ENCODE measurements at places on chromosomes 5 and 9.

- H3K27me3 ChIP-seq = no peaks in the 10 kb centered on the region
- peaks cover 47% of the 10 kb centered on the region for H3K36me3 ChIP-seq
- H3K4me3 ChIP-seq = no peak overlapping the region
- no peak for DNase-seq
- peak overlapping the region; percentile 62 for H3K27ac ChIP-seq
Measured at GRCh38 chr9:131611586-131612315, 66.4 kb downstream of the PRRT1B start.

DNA sequence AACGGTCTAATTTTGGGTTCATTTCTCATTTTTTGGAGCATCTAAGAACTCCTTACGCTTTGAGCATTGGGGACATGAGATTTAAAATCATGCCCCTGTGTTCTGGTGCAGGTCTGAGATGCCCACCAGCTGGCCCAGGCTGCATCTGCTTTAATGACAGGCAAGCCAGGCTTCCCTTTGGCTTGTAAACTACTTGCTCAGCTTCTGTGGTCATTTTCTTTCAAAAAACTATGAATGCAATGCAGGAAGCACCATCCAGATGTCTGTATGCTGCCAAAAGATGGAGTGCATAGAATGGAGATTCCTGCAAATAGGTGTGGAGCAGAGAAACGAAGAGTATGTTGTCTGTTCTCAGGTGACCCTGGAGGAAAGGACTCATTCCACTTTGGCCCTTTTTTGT lies 399.9 kb upstream of the ADAMTSL1 start:
- no peaks in the 10 kb centered on the region for H3K27me3 ChIP-seq
- DNase-seq = no peak
- no peak overlapping the region for H3K27ac ChIP-seq
- no peak overlapping the region for H3K4me3 ChIP-seq
- no peaks in the 10 kb centered on the region for H3K4me1 ChIP-seq

- no peak for DNase-seq
- H3K4me1 ChIP-seq = peaks cover 20% of the 10 kb centered on the region
- H3K36me3 ChIP-seq = peaks cover 22% of the 10 kb centered on the region
- H3K4me3 ChIP-seq = peak overlapping the region; percentile 42
Measured at GRCh38 chr5:116313366-116313765, 228.5 kb downstream of the COMMD10 start.

GRCh38 chr5:170329524-170329923 lies 31.9 kb upstream of the LCP2 start:
- DNase-seq = no peak
- H3K4me1 ChIP-seq = peaks cover 1% of the 10 kb centered on the region
- no peaks in the 10 kb centered on the region for H3K36me3 ChIP-seq
- H3K4me3 ChIP-seq = no peak overlapping the region
- H3K27me3 ChIP-seq = no peaks in the 10 kb centered on the region

- no peaks in the 10 kb centered on the region for H3K27me3 ChIP-seq
- DNase-seq = no peak
- H3K4me3 ChIP-seq = no peak overlapping the region
- no peaks in the 10 kb centered on the region for H3K4me1 ChIP-seq
Measured at GRCh38 chr5:41522193-41522786, 11.9 kb upstream of the PLCXD3 start.

GRCh38 chr5:39264528-39264927 lies 45.2 kb upstream of the FYB1 start:
- H3K4me1 ChIP-seq = peaks cover 20% of the 10 kb centered on the region
- H3K27ac ChIP-seq = peak overlapping the region; percentile 80
- H3K27me3 ChIP-seq = no peaks in the 10 kb centered on the region
- H3K36me3 ChIP-seq = peaks cover 2% of the 10 kb centered on the region

DNA sequence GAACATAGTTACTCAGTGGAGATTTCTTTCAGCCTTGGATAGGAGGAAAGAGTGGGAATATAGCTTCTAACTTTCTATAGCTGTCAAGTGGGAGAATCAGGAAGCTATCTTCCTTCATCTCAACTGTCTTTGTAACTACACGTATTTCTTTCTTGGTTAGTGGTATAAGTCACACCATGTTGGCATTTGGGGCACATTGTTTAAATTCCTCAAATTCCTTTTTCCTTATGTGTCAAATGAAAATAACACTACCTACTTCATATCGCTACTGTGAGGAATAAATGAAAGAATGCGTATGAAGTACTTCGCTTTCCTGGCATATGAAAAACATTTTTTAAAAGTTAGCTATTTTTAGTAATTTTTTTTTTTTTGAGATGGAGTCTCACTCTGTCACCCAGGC lies 1082.5 kb upstream of the WWC1 start:
- no peaks in the 10 kb centered on the region for H3K27me3 ChIP-seq
- no peak overlapping the region for H3K4me3 ChIP-seq
- H3K4me1 ChIP-seq = no peaks in the 10 kb centered on the region
- no peak overlapping the region for H3K27ac ChIP-seq
- DNase-seq = no peak

GRCh38 chr9:87517732-87518131 lies 20.1 kb downstream of the DAPK1 start:
- H3K27me3 ChIP-seq = peaks cover 2% of the 10 kb centered on the region
- no peaks in the 10 kb centered on the region for H3K4me1 ChIP-seq
- H3K27ac ChIP-seq = no peak overlapping the region
- DNase-seq = no peak
- H3K36me3 ChIP-seq = no peaks in the 10 kb centered on the region

GRCh38 chr9:134784577-134785305 lies 95.9 kb upstream of the FCN2 start:
- no peak overlapping the region for H3K27ac ChIP-seq
- H3K36me3 ChIP-seq = no peaks in the 10 kb centered on the region
- H3K4me3 ChIP-seq = no peak overlapping the region
- H3K27me3 ChIP-seq = no peaks in the 10 kb centered on the region

- peaks cover 4% of the 10 kb centered on the region for H3K36me3 ChIP-seq
- H3K27me3 ChIP-seq = peaks cover 3% of the 10 kb centered on the region
- H3K4me3 ChIP-seq = no peak overlapping the region
- DNase-seq = no peak
- peaks cover 14% of the 10 kb centered on the region for H3K4me1 ChIP-seq
- no peak overlapping the region for H3K27ac ChIP-seq
Measured at GRCh38 chr5:53025487-53025886, 36.3 kb downstream of the ITGA2 start.
